ENCODE measurements at places on chromosomes 12 and 14. TPM values are rescaled to one million over a fixed set of nuclear protein-coding genes. Genes with fewer than 3 reads are reported as not detected.

Gene CCDC198
- polyA plus RNA-seq = 5.1 TPM

GRCh38 chr14:80215756-80216581 lies 4.7 kb upstream of the DIO2 start:
- peak; percentile 85 for DNase-seq

GRCh38 chr14:23551266-23552028 lies at the start of gene ZFHX2:
TSS of gene ZFHX2 (minus strand) at chr14:23551765. CDS start at chr14:23535325, 16,440 bp downstream.
- peak; percentile 81 for DNase-seq

GRCh38 chr12:63036216-63036973 lies 101.4 kb upstream of the PPM1H start:
- no peak for DNase-seq

DNA sequence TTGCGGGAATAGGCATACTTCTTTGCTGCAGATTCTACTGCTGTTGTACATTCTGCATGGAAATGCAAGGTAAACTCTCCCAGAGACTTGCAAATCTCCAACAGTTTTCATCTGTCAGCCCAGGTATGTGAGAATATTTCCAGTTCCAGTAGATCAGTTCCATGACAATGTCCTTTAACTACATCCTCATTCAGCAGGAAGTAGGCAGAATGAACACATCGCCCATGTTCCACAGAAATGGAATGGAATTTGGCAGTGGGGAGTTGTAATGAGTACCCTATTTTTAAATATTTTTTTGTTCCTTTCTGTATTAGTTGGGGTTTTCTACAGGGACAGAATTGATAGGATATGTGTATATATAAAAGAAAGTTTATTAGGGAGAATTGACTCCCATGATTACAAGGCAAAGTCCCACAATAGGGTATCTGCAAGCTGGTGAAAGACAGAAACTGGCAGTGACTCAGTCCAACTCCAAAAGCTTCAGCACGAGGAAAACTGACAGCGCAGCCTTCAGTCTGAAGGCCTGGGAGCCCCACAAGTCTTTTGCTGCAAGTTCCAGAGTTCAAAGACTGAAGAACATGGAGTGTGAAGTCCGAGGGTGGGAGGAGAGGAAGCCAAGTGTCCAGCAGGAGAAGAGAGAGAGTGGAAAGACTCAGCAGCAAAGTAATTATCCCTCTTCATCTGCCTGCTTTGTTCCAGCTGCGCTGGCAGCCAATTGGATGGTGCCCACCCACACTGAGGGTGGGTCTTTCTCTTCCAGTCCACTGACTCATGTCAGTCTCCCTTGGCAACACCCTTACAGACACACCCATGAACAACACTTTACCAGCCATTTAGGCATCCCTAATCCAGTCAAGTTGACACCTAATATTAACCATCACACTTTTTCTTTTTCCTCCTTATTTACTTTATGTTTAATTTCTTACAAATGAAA lies 110.4 kb upstream of the SCAF11 start:
- no peak for DNase-seq

Gene SMIM41
- polyA plus RNA-seq = not detected

DNA sequence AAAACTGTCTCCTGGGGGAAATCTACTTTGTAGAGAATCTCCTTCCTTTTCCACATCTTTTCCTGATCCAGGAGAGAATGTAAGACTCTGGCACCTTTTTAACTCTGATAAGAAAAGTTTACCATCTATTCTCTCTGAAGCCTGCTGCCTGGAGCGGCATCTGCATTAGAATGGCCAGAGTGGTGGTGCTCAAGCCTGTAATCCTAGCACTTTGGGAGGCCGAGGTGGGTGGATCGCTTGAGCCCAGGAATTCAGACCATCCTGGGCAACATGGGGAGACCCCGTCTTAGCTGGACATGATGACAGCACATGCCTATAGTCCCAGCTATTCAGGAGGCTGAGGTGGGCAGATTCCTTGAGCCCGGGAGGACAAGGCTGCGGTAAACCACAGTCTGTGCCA lies 1.4 kb upstream of the CHFR start:
- no peak for DNase-seq

- DNase-seq = no peak
Measured at GRCh38 chr12:111086947-111087700, 166.7 kb upstream of the MYL2 start.

Gene A2ML1
- 0.02 TPM for polyA plus RNA-seq

Gene ESYT1
- 85.5 TPM for polyA plus RNA-seq

All from muscle of leg (tissue), 16 donors.